Breast epithelium (tissue), 4 donors: ENCODE measurements at places on chromosomes 16 and 17. TPM values are rescaled to one million over a fixed set of nuclear protein-coding genes. Genes with fewer than 3 reads are reported as not detected.

GRCh38 chr17:82736511-82737185, 1.2 kb downstream of the FN3K start:
- DNase-seq: no peak

Gene FOXJ1
- not detected for total RNA-seq

DNA sequence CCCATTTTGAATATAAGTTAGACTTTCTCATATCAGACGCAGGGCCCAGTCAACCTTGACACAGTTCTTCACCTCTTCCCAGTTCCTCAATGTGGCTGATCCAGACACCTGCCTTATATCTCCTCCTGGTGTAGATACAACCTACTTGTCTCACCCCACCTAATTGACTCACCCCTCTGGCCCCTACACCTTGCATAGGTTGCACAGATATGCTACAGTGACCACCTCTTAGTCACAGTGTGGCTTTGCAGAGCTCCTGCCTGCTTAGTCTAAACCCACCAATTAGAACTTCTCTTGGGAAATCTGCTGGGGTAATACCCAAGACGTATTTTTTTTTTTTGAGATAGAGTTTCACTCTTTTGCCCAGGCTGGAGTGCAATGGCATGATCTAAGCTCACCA, 16.8 kb downstream of the CHP2 start:
- DNase-seq: no peak

DNA sequence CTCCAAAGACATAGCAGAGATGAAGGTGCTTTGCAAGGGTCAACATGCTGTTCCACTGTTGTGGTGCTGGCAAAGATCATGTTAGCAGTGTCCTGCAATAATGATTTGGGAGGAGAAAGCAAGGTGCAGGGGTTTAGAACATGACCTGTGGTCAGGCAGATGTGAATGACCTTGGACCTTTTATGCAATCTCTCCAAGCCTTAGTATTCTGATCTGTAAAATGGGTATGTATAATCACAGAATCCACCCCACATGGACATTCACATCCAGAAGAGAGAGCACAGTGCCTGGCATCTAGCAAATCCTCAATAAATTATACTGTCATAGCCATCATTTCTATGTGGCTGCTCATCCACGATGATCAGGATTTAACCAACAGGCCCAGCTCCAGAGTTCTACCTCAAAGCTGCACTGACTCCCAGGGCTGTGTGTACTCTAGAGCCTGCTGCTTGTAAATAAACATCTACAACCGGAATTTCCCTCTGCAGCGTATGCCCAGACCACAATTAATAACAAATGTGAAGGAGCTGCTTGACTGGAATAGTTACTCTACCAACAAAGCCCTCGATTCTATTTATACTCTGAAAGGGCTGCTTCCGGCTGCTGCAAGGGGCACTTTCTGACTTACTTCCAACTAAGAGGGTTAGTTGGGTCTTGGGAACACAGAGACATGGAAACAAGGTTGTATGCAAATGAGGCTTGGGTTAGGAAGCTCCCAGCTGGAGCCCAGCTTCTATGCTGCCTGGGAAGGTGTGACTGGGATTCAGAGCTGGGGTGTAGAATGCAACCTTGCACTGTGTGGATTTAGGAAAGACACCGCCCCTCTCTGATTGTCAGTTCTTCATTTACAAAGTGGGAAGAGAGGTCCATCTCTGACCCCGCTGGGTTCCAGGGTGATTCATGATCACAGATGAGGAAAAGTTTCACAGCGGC, 265.2 kb downstream of the XYLT1 start:
- peak; percentile 36 for DNase-seq

GRCh38 chr17:44197980-44198720, 1.5 kb downstream of the ATXN7L3 start:
- DNase-seq: no peak

Gene MT4
- not detected for total RNA-seq

Gene KRTAP9-4
- not detected for total RNA-seq

DNA sequence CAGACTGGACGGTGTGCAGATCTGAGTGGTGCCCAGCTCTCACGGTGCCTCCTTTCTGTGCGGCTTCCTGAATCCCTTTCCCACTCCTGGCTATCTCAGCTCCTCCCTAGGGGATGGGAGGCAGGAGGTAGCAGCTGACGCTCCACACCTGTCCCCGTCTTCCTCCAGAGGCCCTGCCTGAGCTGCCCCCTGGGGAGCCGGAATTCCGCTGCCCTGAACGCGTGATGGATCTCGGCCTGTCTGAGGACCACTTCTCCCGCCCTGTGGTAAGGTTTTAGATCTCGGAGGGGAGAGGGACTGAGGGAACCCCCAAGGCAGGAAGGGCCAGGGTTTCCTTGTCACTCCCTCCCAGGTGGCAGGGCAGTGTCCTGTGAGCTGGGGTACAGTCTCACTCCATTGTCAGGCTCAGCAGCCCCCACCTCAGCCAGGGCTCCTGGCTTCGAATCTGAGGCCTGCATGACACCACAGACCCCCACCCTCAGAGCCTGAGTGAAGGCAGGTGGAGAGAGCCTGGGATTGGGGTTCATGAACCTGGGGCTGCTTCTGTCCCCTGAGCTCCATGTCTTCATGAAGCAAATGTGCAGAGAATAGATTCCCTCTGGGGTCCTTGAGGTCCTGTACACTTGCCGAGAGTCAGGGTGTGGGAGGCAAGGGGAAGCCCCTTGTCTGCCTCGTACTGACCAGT, 6.6 kb downstream of the DEF8 start:
- DNase-seq: no peak
